ENCODE measurements at places on chromosomes 16 and 17. TPM values are rescaled to one million over a fixed set of nuclear protein-coding genes. Genes with fewer than 3 reads are reported as not detected.

- DNase-seq = no peak
These were observed 106.6 kb downstream of the MRTFB start for GRCh38 chr16:14177704-14178103.

- no peak for DNase-seq
These were observed 147.0 kb downstream of the SHISA6 start for GRCh38 chr17:11388054-11388453.

DNA sequence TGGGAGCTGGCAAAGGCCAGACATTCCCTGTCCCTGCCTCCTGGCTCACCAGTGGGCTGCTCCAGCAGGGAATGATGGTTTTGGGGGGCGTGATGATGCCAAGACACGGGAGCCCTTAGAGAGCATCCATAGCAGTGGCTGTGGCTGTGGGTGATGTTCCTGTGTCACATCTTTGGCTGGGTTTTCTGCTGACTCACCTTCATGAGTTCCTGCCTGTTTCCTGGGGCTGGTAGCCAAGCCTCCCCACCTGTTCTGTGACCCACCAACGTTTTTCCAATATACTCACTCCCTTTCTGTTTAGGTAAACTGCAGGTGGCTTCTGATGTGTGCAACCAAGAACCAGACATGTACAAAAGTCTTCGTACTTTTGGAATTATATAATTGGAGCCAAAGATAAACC lies 16.5 kb upstream of the NF1 start:
- DNase-seq = no peak

DNA sequence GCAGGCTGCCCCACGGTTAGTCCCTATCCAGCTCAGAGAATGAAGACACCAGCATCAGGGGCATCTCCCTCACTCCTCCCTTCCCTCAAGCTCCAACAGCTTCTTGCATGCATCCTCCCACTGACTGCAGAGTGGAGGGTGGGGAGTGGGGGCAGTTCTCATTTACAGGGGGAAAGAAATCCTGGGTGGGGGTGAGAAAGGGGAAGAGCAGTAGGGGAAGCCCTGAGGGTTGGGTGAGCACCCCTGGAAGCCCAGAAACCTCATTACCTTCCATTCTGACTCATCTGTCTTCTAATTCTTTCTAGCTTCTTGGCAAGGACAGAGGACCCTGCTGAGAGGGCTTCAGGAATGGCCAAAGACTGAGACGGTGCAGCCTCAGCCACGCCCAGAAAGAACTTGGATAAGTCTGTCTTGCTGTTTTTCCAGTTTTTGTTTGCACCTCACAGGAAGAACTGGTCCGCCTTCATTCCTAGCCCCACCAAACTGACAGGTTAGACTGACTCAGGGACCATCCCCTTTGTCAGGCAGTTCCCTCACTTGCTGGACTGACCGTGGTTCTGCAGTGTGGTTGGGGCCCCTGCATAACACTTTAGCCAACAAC lies 52.5 kb upstream of the WSB1 start:
- peak; percentile 25 for DNase-seq

MARCHF10 gene
- not detected for total RNA-seq

MYH8 gene
- not detected for total RNA-seq

KRT36 gene
- not detected for total RNA-seq

Measured in CD4-positive, alpha-beta T cell (primary cell).